ENCODE measurements at places on chromosomes 2 and 18.

GRCh38 chr2:18045230-18045629 is 166.8 kb downstream of the KCNS3 start:
- DNase-seq = no peak

GRCh38 chr2:198322275-198322674 is 517.9 kb downstream of the PLCL1 start:
- peak; percentile 21 for DNase-seq

DNA sequence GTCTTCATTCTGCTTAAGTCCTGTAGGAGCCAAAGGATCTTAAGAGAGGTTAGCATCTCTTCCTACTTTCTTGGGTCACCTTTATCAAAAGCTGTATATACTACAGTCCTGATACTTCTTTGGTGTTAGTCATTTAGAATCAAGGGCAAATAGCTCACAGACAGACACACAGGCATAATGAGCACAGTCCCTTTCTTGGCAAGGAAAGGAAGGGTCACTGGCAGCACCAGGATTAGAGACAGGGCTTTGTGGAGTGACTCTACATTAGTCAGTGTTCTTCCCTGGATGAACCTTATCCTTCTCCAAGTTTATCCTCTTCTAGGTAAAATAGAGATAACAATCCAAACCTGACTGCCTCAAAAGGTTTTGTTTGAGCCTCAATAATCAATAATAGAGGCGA is 40.0 kb upstream of the NCKAP5 start:
- DNase-seq = no peak

DNA sequence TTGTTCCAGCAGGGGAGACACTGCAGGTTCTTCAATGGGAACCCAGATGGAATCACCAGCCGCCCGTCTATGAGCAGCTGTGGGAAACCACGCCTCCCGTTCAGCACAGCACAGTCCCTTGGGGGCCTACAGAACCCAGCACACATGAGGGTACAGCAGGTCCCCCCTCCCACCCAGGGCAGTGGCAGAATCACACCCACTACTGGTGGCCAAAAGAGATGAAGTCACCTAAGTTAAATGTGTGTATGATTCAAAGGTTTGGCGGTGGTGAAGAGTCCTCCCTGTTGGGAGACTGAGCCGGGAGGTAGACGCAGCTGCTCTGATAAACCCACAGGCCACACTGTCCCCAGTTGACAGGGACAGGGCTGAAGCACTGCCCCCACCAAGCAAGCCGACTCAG is 44.3 kb downstream of the L3MBTL4 start:
- DNase-seq = peak; percentile 13

DNA sequence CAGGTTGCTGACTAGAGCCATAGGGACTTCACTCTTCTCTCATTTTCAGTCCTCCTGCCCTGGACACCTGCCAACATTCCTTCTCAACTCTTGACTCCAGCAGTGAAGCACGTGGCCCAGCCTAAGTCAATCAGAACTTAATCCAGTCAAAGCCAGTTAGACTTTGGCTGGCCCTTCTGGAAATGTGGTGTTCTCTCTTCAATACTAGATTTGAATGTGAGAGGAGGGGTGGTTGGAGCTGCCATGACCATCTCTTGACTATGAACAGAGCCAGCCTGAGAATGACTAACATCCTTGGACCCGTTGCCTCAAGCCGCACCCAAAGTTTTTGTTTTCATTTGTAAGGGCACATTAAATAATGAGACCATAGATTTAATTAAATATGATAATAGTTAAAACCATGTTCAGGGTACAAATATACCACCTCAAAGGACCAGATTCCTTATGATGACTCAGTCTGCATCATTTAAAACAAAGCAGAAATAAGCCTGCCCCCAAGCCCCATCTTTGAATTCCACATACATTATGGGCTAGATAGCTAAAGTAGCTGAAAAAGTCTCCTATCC is 49.7 kb upstream of the RASGRP3 start:
- no peak for DNase-seq

GRCh38 chr2:162734287-162734686 is 104.3 kb downstream of the KCNH7 start:
- DNase-seq = no peak

Measured in HEK293T (cell line).